ENCODE measurements at places on chromosomes 3 and 15.

- no peak for DNase-seq
Measured at GRCh38 chr3:118332699-118333098, 701.9 kb downstream of the IGSF11 start.

DNA sequence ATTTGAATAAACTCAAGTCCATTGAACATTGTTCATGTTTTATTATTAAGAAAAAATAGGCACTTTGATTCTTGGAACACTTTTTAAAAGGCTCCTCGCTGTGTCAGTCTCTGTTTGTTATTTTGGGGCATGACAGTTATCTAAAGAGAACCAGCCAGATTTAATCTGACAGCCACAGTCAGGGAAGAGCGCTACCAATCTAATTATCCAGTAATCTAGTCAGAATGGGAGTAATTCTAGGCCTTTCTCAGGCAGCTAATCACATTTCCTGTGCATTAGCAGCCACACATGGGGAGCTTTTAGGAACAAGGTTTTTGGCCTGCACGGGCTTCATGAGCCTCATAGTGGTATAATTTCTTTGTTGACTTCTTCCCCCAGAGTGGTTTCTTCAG lies 362.2 kb downstream of the RBMS3 start:
- no peak for DNase-seq

GRCh38 chr15:57625703-57626448 lies 34.2 kb downstream of the MYZAP start:
- DNase-seq = no peak

DNA sequence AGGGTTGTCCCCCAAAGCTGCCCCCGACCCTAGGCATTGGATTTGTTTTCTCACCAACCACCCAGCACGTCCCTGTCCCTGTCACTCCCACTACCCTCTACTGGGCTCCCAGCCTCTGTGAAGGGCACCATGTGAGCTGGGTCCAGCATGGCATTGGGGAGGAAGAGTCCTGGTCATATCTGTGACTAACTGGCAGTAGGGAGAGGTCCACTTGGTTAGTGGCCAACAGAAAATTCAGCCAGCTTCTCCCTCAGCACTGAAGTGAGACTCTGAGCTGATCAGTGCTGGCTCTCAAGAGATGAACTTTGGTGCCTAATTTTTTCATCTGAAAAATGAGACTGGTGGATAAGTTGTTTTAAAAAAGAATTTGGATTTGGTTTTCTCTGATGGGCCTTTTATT lies 11.3 kb upstream of the KIF23 start:
- DNase-seq = no peak

- DNase-seq = no peak
Measured at GRCh38 chr3:187227658-187228258, 30.5 kb downstream of the RTP1 start.

- no peak for DNase-seq
Measured at GRCh38 chr3:67384760-67385397, 269.5 kb downstream of the SUCLG2 start.

GRCh38 chr15:63188247-63188925 lies 1.0 kb upstream of the RAB8B start:
- no peak for DNase-seq

DNA sequence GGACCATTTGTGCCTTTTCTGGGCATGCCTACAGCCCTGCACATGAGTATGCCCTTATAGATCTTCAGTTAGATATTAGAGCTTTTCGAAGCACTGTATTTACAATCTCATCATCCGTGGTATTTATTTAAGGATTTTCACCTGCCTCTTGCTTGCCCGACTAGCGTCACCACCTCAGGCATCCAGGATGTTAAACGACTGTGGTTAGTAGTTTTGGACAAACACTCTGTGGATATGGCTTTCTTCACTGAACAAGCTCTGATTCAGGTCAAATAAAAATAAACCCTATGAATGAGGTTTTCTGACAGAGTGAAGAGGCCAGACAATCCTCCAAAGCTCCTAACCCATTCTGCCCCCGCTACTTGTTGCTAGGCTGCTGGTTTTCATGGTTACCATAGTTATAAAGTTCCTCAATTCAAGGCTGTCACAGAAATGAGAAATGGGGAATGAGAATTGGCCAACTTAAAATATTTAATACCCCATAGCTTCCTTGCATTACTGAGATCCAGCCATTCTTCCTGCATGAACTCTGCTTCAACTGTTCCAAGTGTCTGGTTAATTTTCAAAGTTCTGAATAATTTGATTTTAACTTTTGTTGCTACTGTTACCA lies 440.1 kb downstream of the GABRG3 start:
- DNase-seq = no peak

DNA sequence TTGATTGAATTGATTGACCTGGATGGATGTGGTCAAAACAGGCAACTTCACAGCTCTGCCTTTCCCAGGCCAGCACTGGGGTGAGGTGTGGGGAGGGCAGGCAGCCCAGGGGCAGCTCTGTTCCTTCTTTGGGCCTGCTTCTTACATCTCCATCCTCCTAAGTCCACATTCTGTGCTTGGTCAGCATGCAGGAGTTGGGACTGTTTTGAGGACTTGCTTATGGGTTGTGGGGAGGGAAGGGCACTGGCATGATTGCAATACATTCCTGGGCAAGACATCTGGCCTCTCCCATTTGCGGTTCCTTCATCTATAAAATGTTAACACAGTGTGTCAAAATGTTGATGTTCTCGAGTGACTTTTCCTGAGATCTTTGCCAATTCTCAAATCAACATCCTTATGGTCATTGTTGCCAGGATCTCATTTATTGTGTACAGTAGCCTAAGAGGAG lies 84.1 kb downstream of the ST6GAL1 start:
- no peak for DNase-seq

DNA sequence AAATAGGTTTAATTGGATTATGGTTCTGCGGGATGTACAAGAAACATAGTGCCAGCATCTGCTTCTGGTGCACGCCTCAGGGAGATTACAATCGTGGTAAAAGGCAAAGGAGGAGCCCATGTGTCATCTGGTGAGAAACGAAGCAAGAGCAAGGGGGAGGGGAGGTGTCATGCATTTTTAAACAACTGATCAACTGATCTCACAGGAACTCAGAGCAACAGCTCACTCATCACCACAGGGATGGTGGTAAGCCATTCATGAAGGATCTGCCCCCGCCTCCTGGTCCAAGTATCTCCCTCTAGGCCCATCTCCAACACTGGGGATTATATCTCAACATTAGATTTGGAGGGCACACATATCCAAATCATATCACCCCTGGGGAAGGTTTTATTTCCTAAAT lies 42.1 kb upstream of the FGF7 start:
- no peak for DNase-seq

- DNase-seq = no peak
Measured at GRCh38 chr3:40847551-40847992, 322.8 kb downstream of the ZNF621 start.

DNA sequence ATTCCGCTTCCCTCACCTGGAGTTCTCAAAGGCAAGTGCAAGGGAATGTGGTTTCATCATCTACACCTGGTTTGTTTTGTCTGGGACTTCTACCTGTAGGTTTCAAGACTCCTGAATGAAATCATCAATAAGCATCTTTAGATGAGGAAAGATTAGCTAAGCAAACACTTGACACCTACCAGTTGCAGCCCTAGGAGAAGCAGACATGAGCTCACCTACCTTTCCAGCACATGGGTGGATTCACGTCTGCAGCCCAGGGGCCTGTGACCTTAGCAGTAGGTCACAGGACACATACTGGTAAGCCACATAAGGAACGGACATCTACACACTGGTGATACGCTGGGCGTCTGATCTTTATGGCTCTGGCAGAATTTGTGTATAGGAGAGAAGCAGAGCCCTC lies 26.7 kb downstream of the SLCO2A1 start:
- DNase-seq = no peak

- DNase-seq = no peak
Measured at GRCh38 chr3:141894524-141895176, 18.2 kb downstream of the ATP1B3 start.

DNA sequence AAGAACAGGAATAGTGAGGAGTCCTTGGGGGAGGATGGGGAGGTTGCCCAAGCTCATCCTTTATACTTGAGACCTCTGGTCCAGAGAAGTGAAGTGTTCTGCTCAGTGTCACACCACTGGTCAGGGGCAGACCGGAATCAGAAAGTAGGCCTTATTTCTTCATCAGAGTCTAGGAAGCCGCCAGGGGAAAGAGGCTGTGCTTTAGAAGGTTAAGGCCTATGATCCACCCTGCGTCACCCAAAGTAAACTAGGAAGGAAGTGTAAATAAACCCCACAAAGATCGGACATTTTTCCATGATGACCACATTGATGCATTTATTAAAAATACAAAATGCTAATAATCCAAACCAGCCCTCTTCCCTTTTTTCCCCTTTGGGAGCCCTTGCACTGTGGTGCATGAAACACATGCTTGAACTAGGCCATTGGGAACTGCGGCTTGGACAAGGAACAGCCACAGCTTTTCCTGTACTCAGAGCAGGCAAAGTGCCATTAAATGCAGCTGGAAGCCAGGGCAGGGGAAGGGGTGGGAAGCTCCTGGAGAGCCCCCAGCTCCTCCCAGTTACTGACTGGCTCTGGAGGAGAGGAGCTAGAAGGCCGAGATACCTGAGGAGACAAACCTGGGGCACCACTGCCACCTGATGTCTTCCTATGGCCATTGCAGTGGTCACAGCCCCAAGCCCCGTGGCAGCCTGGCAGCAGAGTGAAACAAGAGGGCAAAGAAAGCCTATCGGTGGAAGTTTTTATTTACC lies 37.0 kb downstream of the CDC25A start:
- DNase-seq = peak; percentile 24

DNA sequence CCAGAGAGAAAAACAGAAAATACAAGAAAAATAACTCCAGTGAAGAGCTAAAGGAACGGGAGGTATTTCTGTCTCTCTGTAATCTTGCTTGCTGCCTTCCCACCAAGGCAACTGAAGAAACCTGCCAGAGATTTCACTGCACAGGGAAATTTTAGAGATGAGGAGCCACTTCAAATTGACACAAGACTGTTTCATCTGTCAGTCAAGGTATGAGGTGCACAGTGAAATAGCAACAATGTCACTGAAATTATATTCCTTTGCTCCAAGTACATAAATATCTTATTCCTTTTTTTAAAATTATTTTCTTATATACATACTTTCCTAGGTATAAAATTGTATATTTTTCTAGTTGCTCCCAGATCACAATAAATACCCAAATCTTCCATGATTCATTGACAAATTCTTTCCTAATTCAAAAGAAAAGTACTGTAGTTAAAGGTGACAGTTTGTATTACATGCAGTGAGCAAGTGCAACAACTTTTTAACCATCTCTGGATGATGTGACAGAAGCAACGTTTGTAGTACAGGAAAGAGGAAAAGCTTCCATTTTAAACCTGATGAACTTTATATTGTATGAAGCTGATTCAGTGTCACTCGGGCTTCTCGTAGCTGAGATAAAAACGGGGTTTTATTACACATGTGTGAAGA lies 563.4 kb downstream of the TUSC7 start:
- DNase-seq = no peak

- DNase-seq = no peak
Measured at GRCh38 chr15:68807249-68807648, 13.4 kb downstream of the ANP32A start.

DNA sequence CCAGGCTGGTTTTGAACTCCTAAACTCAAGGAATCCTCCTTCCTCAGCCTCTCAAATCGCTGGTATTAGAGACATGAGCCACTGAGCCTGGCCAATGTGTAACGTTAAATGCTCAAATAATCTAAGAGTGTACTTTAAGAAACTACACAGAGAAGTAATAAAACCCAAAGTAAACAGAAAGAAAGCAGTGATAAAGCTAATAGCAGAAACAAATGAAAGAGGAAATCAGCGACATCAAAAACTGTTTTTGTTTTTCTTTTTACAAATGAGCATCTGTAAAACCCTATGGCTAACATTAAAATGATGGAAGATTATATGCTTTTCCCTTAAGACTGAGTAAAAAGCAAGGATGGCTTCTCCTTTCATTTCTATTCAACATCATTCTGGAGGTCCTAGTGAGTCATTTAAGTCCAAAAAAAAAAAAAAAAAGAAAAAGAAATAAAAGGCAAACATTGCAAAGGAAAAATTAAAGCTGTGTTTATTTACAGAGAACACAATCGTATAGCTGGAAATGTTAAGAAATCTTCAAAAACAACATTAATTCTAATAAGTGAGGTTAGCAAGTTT lies 36.8 kb upstream of the FNDC3B start:
- DNase-seq = no peak

- DNase-seq = no peak
Measured at GRCh38 chr15:84898761-84899160, 14.3 kb downstream of the SLC28A1 start.

GRCh38 chr15:66849746-66850077 lies 147.7 kb downstream of the SMAD6 start:
- DNase-seq = no peak

DNA sequence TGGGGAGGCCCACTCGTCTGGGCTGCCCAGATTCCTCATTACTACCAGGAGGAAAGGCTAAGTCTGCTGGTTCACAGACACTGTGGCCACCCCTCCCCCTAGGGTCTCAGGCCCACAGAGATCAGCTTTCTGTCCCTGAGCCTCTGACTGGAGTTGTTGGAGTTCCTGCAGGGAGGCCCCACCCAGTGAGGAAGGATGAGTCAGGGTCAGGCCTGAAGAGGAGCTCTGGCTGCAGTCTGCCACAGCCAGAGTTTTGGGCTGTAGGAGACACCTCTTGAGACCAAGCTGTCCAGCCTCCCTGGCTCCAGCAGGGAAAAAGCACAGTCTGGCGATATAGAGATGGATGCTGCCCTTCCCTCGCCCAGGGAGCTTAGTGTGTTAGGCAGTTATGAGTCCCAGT lies 720.9 kb upstream of the SEMA6D start:
- no peak for DNase-seq

- no peak for DNase-seq
Measured at GRCh38 chr3:101861789-101862415, 12.6 kb downstream of the NFKBIZ start.

GRCh38 chr15:43901495-43901894 lies 74.7 kb downstream of the WDR76 start:
- no peak for DNase-seq

- no peak for DNase-seq
Measured at GRCh38 chr15:81619002-81619401, 245.0 kb upstream of the TMC3 start.

DNA sequence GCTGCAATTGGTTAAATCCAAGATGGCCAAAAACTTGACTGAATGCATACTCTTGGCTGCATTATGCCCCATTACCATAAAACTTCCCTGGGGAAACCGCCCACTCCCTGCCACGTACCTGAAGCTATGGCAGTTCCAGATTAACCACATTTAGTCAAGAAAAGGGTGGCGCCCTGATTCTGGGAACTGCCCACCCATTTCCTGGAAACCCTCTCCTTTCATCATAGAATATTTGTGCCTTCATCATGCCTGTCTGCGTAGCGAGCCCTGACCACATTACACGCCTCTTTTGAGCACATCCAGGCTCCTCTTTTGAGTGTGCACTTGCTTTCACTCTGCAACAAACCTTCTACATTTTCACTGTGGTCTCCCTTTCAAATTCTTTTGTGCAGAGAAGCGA lies 5.2 kb downstream of the LINS1 start:
- DNase-seq = peak; percentile 89

DNA sequence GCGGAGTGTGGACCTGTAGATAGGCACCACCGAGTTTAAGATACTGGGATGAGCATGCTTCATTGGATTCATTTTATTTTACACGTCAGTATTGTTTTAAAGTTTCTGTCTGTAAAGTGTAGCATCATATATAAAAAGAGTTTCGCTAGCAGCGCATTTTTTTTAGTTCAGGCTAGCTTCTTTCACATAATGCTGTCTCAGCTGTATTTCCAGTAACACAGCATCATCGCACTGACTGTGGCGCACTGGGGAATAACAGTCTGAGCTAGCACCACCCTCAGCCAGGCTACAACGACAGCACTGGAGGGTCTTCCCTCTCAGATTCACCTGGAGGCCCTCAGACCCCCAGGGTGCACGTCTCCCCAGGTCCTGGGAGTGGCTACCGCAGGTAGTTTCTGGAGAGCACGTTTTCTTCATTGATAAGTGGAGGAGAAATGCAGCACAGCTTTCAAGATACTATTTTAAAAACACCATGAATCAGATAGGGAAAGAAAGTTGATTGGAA lies 29.5 kb downstream of the SYNM start:
- DNase-seq = no peak
